Stimulated activated CD8-positive, alpha-beta memory T cell treated with anti-CD3 and anti-CD28 coated beads, Interleukin-15, amount 100 ng/mL, for 4 hours (primary cell): ENCODE measurements at places on chromosomes 16 and 17.

GRCh38 chr16:70662991-70663523 is 16.7 kb downstream of the IL34 start:
- no peak for DNase-seq

GRCh38 chr16:70805787-70806186 is 4.8 kb upstream of the VAC14 start:
- no peak for DNase-seq

DNA sequence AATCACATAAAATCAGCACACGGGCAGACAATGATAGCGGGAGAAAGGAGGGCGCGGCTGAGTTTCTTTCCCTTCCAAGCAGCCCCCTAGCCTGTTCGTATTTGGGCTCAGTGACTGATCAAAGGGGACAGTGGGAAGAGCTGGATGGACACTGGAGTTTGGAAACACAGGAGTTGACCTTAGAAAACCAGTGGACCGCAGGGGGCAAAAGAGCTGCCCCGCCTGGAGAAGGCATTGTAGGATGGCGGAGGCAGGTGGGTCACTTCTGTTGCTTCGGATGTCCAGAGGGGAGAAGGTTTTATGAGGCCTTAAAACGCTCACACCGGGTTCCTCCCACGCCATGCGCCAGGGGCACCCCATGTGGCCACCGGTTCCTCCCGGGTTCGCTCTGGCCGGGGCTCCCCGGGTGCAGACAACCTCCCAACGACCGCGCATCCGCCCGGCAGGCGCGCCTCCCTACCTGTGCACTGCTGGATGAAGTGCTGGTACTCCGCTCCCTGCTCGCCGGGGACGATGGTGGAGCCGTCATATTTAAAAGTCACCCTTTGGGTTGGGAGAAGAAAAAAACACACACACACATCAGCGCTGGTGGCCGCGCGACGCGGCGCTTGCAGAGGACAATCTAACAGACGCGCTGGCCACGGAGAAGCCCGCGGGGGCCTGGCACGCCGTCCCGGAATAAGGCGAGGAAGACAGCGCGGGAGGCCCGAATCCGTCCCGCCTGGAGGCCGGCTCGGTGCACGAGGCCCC is 662 bp downstream of the COTL1 start:
- no peak for DNase-seq

GRCh38 chr17:39205112-39205526 is 5.0 kb downstream of the RPL19 start:
- no peak for DNase-seq

DNA sequence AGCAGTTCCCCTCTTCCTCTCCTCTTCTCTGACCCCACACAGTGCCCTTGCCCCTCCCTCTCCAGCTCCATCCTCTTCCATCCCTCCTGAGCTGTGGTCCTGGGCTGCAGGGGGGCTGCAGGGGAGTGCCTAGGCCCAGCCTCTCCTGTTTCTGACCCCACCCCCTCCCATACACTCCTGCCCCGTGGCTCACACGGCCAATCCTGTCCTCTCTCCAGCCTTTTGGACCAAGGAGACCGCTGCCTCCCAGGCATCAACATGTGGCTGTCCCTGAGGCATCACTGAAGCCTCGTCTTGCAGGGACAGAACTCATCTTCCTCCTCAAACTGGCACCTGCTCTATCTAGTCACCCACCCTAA is 6.7 kb downstream of the CLUH start:
- no peak for DNase-seq
